CD4-positive, CD25-positive, alpha-beta regulatory T cell (primary cell): ENCODE measurements at places on chromosomes 11 and 22. TPM values are rescaled to one million over a fixed set of nuclear protein-coding genes. Genes with fewer than 3 reads are reported as not detected.

Gene MRGPRX2
- total RNA-seq = not detected

Gene C11orf65
- 0.37 TPM for total RNA-seq

Gene TMEM86A
- total RNA-seq = 4.8 TPM

Gene CRYBB2
- total RNA-seq = not detected

Gene SCUBE1
- total RNA-seq = 0.74 TPM

Gene DNAJB7
- not detected for total RNA-seq

Gene OR4B1
- not detected for total RNA-seq

Gene DEUP1
- not detected for total RNA-seq

Gene RNF121
- total RNA-seq = 23.6 TPM
